ENCODE measurements at places on chromosomes 4 and X. TPM values are rescaled to one million over a fixed set of nuclear protein-coding genes. Genes with fewer than 3 reads are reported as not detected.

The HSFX2 gene
- not detected for total RNA-seq

The TBC1D8B gene
- 9.1 TPM for total RNA-seq

The GJB1 gene
- total RNA-seq = not detected

The ADH1A gene
- total RNA-seq = 0.85 TPM

The F11 gene
- total RNA-seq = not detected

The ANOS1 gene
- total RNA-seq = 11.7 TPM

The STIM2 gene
- 15.3 TPM for total RNA-seq

The SLC25A4 gene
- total RNA-seq = 14.3 TPM

The GPR119 gene
- not detected for total RNA-seq

The GPR82 gene
- 0.16 TPM for total RNA-seq

The ASB12 gene
- not detected for total RNA-seq

The BST1 gene
- 14.5 TPM for total RNA-seq

The ADH1B gene
- 6,526 TPM for total RNA-seq

The CLGN gene
- not detected for total RNA-seq

The CDS1 gene
- total RNA-seq = 0.19 TPM

The SSX2B gene
- total RNA-seq = not detected

The TMEM156 gene
- total RNA-seq = 1.0 TPM

The UNC5C gene
- 0.44 TPM for total RNA-seq

The TCP11X2 gene
- total RNA-seq = not detected

The H2BW2 gene
- not detected for total RNA-seq

The TRIML1 gene
- not detected for total RNA-seq

The NPY2R gene
- 0.65 TPM for total RNA-seq

The EMD gene
- 30.9 TPM for total RNA-seq

The RTL9 gene
- 0.49 TPM for total RNA-seq

The ERCC6L gene
- total RNA-seq = 0.51 TPM

The CENPE gene
- total RNA-seq = 3.1 TPM

The SORCS2 gene
- total RNA-seq = 0.19 TPM

All from subcutaneous adipose tissue (tissue), 4 donors.